OCI-LY7 (cell line): ENCODE measurements at places on chromosomes 6 and 20.
A peak's percentile ranks its signal among the peaks of the same experiment; 100 is the strongest.

- DNase-seq = no peak
Observed at GRCh38 chr20:13231031-13231752, 10.1 kb downstream of the ISM1 start.

DNA sequence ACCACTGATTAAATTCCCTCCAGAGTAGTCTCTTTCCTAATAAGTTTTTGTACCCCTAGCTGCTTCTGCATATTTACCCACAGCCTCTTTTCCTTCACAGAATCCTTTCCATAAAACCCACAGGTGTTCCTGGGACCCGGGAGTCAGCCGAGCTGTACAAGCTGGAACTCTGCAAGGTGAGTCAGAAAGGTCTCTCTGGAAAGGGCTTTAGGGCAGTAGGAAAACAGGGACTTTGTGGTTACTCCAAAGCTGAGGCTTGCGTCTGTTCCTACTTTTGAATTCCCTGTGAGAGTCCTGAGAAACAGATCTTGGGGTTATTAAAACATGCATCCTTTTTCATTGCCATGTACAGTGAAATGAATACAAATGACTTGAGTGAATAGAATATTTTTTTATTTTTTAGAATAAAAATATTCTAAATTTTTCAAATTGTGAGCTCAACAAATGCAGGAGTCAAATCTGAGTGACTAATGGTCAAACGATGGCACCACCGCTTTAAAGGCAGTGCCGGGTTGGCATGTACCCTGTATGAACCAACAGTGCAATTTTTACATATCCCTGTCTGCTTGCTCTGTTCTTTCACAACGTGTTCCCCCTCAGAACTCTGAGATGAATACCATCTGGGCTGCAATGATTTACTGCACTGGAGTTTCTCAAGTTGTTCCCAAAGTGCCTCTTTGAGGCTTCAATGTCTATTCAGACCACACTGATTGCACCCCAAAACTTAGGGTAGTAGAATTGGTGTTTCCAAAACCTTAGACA is 78.4 kb downstream of the GFRAL start:
- no peak for DNase-seq

DNA sequence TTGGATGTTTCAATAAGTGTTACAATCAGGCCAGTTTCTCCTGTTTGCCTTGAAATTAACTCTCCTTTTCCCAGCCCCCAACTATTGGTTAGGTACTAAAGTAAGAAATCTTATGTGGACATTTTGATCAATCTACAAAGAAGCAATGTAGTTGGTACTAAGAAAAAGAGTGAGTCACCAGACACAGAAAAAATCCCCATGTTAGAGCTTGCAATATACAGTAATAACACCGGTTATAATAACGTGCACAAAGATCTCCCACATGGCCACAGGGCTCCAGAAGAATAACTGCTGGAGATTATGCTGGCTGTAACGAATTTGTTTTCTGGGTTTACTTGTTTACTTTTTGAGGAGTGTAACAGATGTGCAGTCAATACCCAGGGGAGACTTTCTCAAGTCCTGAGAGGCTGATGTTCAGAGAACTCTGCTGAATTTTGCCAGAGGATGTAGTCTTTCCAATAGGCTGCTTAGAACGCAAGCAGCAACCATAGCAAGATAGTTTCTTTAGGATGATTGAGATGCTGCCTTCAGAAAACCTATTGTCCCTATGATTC is 166.2 kb upstream of the SPACA1 start:
- DNase-seq = peak; percentile 52

GRCh38 chr20:56178219-56178618 is 70.3 kb upstream of the MC3R start:
- no peak for DNase-seq

DNA sequence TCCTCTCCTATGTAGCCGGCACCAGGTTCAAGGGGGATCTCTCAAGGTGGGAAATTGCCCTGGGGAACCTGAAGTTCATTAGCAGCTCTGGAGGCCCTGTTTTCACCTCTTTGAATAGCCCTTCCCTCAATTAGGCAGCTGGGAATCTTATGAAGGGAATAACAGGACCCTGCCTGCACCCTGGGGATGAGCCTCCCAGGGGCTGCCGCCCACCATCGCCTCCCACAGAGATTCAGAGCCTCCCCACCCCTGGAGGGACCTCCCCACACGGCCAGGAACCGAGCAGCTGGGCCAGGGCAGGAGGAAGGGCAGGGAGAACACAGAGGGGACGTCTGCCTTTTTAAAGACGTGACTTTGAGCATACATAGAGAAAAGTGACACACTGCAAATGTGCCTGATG is 4.6 kb upstream of the EEF1A2 start:
- no peak for DNase-seq

- no peak for DNase-seq
Observed at GRCh38 chr6:93358435-93358834, 60.9 kb downstream of the EPHA7 start.

- DNase-seq = no peak
Observed at GRCh38 chr20:8250539-8251200, 118.6 kb downstream of the PLCB1 start.

- DNase-seq = no peak
Observed at GRCh38 chr6:37137201-37138090, 32.5 kb upstream of the PIM1 start.

DNA sequence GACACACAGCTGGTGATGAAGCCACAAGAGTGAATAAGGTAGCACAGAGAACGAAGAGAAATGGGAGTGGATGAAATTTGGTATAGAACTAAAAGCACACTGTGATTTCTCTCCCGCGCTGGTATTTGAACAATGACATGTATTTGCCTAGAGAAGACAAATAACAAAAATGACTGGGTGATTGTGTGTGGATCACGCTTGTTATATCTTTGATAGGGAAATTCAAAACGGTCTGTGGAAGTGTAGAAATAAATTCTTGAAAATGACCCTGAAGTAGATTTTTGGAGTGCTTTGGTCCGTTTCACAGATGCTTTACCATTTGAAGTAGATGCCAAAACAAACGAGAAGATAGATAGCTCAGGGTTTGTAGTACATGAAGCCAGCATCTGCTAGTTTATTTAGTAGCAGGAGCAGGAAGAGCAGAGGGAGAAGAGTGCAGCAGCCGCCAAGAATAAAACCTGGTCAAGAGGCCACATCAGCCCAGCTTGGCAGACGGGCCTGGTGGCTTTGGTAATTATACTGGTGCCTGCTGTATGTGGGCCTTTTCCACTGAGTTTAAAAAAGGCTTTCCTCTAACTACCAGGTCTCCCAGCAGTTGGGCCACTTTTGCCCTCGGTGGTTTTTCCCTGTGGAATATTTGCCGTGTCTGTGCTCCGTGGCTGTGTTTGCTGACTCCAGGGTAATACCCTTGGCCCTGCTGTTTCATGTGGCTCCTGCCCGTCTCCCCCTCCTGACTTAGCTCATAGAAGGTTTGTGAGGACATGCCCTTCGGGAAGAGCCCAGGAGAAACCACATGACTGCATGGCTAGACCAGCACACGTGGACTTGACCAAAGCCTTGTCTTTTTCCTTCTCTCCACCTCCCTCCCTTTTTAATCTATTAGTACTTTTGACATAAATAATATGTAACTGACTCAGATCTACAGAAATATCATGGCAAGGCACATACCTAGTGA is 294.0 kb downstream of the SOX4 start:
- DNase-seq = no peak

DNA sequence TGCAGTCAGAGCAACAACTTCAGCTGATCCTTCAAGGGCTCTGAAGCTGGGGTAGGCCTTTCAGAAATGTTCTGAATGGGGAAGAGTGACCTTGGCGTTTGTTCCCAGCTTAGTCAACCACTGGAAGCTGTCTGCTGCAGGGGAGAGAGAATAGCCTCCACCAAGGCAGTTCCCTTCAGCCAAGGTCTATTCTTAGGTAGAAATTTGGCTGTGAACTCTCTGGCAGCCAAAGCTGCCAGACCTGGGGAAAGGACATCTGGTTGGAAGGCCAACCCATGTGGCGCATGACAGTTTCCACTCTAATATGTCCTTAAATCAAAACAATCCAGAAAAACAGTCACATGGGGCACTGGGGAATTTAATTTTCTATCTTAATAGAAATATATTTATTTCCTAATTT is 60.1 kb downstream of the FBXO5 start:
- no peak for DNase-seq

DNA sequence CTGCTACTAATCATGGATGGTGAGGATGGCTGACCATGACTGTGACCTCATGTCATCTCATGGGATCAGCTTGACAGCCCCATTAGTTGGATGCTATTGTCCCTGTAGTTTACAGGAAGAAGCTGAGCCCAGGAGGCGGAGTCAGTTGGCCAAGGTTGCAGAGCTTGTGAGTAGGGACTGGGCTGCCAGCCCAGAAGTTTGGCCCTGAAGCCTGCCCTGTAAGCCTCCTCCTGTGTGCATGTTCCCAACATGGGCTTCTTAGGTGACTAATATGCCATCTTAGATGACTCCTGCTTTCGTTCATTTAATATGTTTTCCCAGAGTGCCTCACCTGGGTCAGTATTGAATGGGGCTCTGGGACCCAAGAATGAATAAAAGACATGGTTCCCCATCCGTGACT is 6.9 kb downstream of the EDN3 start:
- DNase-seq = no peak

GRCh38 chr6:136318676-136319075 is 29.0 kb upstream of the BCLAF1 start:
- no peak for DNase-seq

DNA sequence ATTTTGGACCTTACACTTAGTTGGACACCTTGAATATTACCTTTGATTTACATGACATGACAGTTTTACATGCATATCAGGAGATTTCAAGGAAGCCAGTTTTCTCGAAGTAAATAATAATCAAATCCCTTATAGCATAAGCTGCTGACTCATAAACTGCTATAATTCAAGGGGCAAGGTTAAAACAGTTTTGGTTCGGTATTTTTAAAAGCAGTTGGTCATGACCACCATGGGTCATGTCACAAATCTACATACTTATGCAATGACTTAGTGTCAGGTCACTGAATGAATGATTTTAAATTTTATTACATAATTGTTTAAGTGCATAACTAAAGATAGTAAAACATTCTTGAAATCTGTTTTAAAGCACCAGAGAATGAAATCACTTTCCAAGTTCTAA is 158.0 kb downstream of the DST start:
- no peak for DNase-seq

- DNase-seq = no peak
Observed at GRCh38 chr6:3754776-3755175, 3.3 kb upstream of the PXDC1 start.

DNA sequence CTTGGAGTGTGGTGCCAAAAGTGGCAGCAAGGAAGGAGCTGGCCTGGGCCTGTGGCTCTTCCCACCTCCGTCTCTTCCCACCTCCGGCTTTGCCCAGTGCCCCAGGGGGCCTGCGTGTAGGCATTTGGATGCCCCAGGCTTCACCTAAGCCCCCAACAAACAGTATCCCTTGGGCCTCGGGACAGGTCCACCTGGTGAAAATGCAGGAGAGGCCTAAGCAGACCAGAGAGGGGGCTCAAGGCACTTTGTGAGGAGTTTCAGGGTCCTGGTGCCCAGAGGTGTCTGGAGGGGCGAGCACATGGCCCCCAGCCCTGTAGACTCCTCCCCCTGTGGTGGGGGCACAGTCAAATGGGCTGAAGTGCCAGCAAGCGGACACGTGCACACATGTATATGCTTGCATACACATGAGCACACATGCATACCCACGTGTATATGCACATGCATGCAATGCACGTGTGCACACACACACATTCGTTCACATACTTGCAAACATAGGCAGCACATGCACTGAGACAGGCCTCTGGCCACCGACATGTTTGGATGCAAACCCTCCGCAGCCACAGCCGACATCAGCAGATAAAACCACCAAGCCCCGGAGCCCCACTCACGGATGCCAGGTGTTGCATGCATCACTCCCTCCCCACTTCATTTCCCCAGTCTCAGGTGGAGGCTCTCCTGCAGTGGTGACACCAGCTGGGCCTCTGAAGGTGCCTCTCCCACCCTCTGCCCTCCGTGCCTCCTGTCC is 124.5 kb downstream of the TAF4 start:
- DNase-seq = no peak

GRCh38 chr20:54611708-54612412 is 136.5 kb downstream of the DOK5 start:
- no peak for DNase-seq

GRCh38 chr6:124830506-124830905 is 131.7 kb upstream of the RNF217 start:
- DNase-seq = no peak

DNA sequence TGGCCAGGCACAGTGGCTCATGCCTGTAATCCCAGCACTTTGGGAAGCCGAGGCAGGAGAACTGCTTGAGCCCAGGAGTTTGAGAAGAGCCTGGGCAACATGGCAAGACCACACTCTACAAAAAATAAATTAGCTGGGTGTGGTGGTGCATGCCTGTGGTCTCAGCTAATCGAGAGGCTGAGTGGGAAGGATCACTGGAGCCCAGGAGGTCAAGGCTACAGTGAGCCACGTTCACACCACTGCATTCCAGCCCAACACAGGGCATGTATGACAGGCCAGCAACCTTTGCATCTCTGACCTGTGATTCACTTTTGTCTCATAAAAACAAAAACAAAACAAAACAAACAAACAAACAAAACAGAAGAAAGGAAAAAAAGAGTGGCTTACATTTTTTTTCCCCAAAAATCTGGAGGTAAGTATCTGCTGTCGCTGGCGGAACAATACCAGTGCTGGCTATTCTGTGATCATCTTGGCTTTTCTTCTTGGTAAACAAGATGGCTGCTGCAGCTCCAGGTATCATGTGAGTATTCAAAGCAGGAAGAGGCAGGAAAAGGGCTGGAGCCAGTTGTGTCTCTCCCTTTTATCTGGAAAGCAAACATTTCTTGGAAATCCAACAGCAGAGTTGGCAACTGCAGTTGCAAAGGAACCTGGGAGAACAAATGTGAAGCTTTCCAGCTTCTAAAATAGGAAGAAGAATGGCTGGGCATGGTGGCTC is 40.4 kb upstream of the ZMYND8 start:
- no peak for DNase-seq

DNA sequence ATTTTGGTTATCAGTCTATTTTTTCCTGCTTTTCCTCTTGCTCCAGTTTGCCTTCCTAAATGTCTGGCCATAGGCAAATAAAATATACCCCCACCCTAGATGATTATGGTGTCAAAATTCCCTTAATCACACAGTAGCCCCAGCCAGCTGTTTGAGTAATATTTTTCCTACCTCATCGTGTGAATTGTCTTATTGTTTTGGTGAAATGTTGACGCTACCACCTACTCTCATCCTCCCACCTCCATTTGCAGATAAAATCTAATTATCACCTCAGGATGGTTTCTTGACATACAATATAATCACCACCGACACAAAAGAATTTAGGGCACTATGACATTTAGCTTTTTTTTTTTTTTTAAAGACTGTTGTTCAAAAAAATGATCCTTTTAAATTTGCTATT is 44.1 kb upstream of the FUCA2 start:
- no peak for DNase-seq

DNA sequence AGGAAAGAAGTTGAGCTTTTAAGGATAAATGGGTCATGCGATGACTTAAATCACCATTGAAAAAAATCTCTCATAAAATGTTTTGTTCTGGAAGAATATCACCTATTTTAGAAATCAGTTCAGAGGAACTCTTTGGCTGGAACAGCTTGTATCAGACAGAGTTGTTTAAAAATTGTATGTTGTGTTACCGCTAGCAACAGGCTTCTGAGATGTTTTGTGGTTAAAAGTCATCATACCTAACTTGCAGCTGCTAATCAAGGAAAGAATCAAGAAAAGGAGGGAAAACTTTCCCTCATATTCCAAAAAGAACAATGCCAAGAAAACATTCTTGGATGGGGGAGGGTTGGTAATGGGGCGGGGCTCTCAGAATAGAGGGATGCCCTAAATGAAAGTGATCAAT is 220.7 kb upstream of the CITED2 start:
- DNase-seq = no peak
